ENCODE measurements at places on chromosomes 3 and 15. TPM values are rescaled to one million over a fixed set of nuclear protein-coding genes. Genes with fewer than 3 reads are reported as not detected.

Gene GNAT1
- total RNA-seq = not detected

- no peaks in the 10 kb centered on the region for H3K36me3 ChIP-seq
- no peaks in the 10 kb centered on the region for H3K27me3 ChIP-seq
- no peaks in the 10 kb centered on the region for H3K4me1 ChIP-seq
- DNase-seq = no peak
These were observed 12.0 kb downstream of the TRAT1 start for GRCh38 chr3:108834551-108834950.

GRCh38 chr3:177037241-177037640 is 160.0 kb downstream of the TBL1XR1 start:
- DNase-seq = no peak
- no peaks in the 10 kb centered on the region for H3K27me3 ChIP-seq
- peaks cover 73% of the 10 kb centered on the region for H3K36me3 ChIP-seq
- peaks cover 30% of the 10 kb centered on the region for H3K4me1 ChIP-seq
- no peak overlapping the region for H3K4me3 ChIP-seq

DNA sequence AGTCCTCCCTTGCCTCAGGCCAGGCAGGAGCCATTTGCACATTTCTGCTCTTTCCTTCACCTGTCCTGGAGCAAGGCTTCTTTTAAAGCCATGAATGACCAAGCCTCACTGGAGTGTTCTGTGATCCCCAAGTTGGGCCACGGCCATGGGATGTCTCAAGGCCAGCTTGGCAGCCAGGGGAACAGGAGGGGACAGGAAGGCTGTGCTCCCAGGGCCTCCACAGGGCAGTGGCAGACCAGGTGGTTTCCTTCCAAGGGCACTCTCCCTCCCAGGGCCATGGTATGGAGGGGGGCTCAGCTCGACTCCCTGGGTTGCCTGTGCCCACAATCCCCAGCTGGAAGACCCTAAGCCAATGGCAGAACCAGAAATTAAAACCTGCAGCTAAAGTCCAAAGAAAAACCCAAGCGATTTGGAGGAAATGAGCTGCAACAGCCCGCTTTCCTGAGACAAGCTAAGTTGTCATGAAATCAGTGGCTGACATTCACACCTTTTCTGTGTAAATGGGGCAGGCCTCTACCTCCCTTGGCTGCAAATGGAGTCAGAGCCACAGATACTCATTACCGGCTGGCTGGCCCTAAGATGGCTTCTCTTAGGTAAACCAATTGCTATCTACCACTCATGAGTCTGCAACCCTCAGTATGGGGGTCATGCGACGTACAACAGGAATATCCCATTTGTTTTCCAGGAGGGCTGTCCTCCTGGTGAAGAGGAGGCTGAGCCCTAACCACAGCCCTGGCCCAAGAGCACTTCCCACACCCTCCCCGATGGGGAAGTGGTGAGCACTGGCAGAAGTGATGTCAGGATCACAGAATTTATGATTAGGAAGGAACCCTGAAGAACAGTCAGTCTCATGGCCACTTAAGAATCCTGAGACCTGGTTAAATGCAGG is 83.3 kb downstream of the SNRK start:
- H3K36me3 ChIP-seq = no peaks in the 10 kb centered on the region
- no peak overlapping the region for H3K4me3 ChIP-seq
- DNase-seq = no peak
- H3K27ac ChIP-seq = no peak overlapping the region

DNA sequence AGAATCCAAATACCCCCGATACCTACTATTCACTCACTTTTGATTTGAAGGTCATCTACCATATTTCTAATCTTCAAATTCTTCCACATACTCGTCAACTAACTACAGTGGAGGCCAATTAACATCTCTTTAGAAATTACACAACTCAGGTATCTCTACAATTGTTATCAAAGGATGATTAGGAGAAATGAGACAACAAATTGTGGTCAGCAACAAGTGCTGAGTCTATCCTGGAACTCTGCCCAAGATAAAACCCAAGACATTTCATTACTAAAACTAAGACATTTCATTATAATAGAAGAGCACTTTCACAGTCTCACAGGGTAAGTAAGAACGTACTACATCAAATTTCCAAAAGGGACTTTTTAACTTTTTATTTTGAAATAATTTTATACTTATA is 100.0 kb downstream of the TBC1D5 start:
- H3K4me3 ChIP-seq = no peak overlapping the region
- no peaks in the 10 kb centered on the region for H3K36me3 ChIP-seq
- no peak for DNase-seq
- no peak overlapping the region for H3K27ac ChIP-seq
- H3K27me3 ChIP-seq = no peaks in the 10 kb centered on the region

DNA sequence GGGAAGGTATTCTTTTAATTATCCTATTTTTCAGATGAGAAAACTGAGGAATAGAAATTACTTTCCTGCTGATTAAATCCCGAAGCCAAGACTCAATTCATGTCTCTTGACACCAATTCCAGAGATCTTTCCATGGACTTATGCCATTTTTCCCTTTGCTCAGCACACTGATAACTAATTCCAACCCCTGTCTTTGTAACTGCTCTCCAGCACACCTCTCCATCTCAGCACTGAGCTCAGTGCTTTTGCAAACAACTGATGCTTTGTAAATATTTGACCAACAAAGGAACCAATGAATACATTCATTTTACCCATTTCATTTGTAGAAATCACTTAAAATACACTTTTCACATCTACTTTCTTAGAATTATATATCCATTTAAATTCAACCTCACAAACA is 249.1 kb downstream of the IL5RA start:
- no peaks in the 10 kb centered on the region for H3K4me1 ChIP-seq
- H3K36me3 ChIP-seq = no peaks in the 10 kb centered on the region
- no peak overlapping the region for H3K4me3 ChIP-seq
- no peak overlapping the region for H3K27ac ChIP-seq
- H3K27me3 ChIP-seq = no peaks in the 10 kb centered on the region

DNA sequence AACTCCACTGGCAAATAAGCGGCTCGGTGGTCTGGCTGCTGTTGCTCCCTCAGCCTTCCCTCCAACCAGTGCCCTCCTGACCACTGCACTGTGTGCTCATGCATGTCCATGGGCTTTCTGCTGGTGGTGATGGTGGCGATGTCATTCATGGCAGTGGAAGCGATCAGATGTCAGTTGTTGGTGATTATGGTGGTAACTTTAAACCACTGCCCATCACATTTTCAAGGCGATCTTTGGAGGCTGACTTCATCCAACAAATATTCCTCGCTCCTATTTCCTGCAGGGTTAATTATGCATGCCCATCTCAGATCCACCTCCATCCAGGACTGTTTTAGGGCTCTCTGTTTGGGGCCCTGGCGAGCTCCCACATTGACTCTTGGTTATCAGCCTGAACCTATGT is 13.4 kb upstream of the HCN4 start:
- no peak overlapping the region for H3K4me3 ChIP-seq
- H3K36me3 ChIP-seq = no peaks in the 10 kb centered on the region
- no peaks in the 10 kb centered on the region for H3K4me1 ChIP-seq
- H3K27me3 ChIP-seq = no peaks in the 10 kb centered on the region

Gene FHIT
- total RNA-seq = 2.5 TPM

GRCh38 chr3:16665282-16665741 is 60.1 kb upstream of the DAZL start:
- H3K27ac ChIP-seq = no peak overlapping the region
- no peak overlapping the region for H3K4me3 ChIP-seq
- H3K4me1 ChIP-seq = no peaks in the 10 kb centered on the region
- no peaks in the 10 kb centered on the region for H3K36me3 ChIP-seq
- no peaks in the 10 kb centered on the region for H3K27me3 ChIP-seq
- no peak for DNase-seq

- no peaks in the 10 kb centered on the region for H3K36me3 ChIP-seq
- H3K4me3 ChIP-seq = no peak overlapping the region
- DNase-seq = no peak
These were observed 17.1 kb downstream of the BLOC1S6 start for GRCh38 chr15:45604326-45604725.

DNA sequence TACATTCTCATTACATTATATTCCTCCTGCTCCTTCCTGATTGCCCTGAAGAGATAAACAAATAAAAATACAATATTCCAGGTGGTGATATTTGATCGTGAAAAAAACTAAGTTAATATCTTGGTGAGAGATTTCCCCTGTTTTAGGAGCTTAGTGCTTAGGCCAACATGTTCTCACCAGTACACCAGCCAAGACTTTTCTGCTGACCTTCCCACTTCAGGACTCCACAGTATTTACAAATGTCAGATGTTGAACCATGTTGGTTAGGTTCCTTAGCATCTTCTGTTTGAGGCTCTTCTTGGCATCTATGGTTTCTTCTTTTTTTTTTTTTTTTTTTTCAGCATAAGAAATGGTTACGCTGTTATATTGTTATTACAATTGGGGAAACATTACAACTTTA is 247.0 kb downstream of the IL5RA start:
- no peak overlapping the region for H3K4me3 ChIP-seq
- H3K36me3 ChIP-seq = no peaks in the 10 kb centered on the region
- no peaks in the 10 kb centered on the region for H3K27me3 ChIP-seq
- DNase-seq = no peak
- no peaks in the 10 kb centered on the region for H3K4me1 ChIP-seq

Gene CERS3
- total RNA-seq = 38.5 TPM

DNA sequence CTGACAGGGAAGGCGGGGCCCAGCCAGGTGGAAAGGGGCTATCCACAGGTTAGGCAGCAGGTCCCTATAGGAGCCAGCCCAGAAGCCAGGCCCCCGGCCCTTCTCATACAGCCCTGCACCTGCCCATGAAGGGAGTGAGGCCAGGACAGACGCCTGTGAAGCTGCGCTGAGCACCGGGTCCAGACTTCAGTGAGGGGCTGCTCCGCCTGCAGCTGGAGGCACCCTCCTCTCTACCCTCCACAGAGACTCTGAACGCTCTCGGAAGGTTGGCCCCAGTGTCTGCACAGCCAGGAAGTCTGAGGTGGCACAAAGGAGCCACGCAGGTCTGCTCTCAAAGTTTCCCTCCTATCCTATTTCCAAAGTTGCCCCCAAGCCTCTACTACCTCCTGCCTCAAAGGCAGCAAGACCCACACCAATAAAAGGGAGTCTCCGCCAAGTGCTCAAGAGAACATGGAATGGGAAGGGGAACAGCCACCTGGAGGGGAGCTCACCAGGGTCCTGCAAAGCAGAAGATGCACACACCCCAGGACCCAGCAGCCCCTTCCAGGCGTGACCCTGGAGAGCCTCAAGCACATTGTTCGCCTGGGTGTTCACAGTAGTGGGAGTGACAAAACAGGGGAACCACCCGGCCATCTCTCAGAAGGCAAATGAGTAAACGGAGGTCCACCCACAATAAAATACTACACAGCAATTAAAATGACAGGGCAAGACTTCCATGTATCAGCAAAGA is 19.5 kb downstream of the XXYLT1 start:
- H3K27me3 ChIP-seq = no peaks in the 10 kb centered on the region
- H3K27ac ChIP-seq = no peak overlapping the region
- H3K36me3 ChIP-seq = peaks cover 21% of the 10 kb centered on the region
- H3K4me1 ChIP-seq = no peaks in the 10 kb centered on the region
- no peak overlapping the region for H3K4me3 ChIP-seq

DNA sequence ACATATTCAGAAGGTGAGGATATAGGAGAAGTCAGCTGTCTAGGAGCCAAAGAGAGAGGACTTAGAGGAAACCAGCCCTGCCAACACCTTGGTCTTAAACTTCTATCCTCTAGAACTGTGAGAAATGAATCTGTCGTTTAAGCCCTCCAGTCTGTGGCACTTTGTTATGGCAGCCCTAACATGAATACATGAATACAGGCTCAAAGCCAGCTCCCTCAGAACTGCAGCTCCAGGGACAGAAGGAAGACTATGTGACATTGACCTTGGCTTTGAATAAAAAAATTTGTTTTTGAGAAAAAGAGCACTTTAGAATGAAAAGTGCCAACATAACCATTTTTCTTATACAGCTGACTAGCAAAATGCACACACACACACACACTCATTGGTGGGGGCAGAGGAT is 110.9 kb upstream of the ATP2B2 start:
- no peaks in the 10 kb centered on the region for H3K36me3 ChIP-seq
- H3K4me1 ChIP-seq = no peaks in the 10 kb centered on the region
- no peak overlapping the region for H3K27ac ChIP-seq

Gene SYNPR
- total RNA-seq = not detected
